ENCODE measurements at places on chromosomes 1 and 21. TPM values are rescaled to one million over a fixed set of nuclear protein-coding genes. Genes with fewer than 3 reads are reported as not detected.

Gene C1orf226
- 1.5 TPM for total RNA-seq

Gene SPRR2G
- not detected for total RNA-seq

GRCh38 chr1:168202941-168203654, 22.7 kb upstream of the SFT2D2 start:
- peak; percentile 80 for DNase-seq

DNA sequence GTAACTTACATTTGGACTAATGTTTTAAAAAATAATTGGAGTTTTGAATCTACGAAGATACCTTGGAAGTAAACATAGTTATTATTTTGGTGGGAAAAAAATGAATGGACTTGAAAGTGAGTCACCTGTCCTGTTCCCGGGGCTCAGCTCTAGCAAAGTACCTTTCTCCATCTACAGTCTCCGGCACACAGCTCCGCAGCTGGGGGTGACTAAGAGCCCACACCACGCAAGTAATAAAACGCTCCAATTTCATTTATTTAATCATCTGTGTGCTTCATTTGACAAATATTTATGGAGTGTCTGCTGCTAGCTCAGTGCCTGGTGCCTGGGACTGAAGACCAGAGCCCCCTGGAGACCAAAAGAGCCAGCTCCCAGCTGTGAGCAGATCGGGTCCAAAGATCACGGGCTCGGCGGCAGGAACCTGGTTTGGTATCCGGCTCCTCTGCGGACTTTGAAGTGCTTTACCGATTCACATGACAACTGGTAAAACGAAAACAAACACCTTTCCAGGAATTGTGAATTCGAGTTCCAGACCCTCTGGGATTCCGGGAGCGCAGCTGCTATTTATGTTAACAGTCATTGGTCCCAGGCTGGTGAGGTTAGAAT, 1.7 kb upstream of the RIPK4 start:
- peak; percentile 87 for DNase-seq

GRCh38 chr1:174956976-174957375, 42.8 kb upstream of the CACYBP start:
- DNase-seq, result no peak
